ENCODE measurements at places on chromosomes 4 and X.
A peak's percentile ranks its signal among the peaks of the same experiment; 100 is the strongest.

- DNase-seq: no peak
These were observed 264.6 kb downstream of the TENM3 start for GRCh38 chr4:182507805-182508204.

- no peak for DNase-seq
These were observed 104.6 kb downstream of the ANAPC4 start for GRCh38 chr4:25481648-25482047.

DNA sequence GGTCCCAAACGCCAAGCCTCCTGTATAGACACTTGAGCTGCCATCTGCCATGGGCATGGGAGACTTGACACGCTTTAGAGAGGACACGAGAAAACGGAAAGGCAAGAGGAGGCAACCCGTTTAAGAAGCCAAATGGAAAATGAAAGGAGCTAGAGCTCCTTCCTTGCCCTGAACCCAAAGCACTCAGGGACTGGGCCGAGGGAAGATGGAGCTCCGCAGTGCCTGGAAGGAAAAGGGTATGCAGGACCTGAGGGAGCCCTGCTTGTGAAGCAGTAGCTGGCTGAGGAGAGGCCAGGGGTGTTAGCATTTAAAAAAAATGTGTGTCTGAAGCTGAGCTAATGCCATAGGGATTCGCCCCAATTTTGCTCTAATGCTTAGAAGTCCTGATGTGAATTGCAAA lies 15.1 kb downstream of the MCF2 start:
- no peak for DNase-seq

- DNase-seq: no peak
These were observed 114.9 kb upstream of the FAM9B start for GRCh38 chrX:9148615-9149399.

DNA sequence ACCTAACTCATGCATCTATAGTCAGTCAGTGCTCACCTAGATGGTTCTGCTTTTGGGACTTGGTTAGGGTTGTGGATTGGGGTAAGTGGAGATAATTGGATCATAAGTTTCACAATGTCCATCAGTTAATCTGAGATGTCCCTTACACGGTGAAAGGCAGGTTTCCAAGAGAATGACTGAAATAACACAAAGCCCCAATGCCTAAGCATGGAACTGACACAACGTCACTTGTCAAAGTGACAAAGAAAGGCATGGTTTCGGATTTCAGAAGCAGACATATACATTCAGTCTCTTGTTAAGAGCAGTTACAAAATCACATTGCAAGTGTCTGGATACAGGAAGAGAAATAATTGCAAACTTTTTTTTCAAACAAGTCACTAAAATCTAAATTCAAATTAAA lies 1456.9 kb downstream of the TECRL start:
- DNase-seq: no peak

DNA sequence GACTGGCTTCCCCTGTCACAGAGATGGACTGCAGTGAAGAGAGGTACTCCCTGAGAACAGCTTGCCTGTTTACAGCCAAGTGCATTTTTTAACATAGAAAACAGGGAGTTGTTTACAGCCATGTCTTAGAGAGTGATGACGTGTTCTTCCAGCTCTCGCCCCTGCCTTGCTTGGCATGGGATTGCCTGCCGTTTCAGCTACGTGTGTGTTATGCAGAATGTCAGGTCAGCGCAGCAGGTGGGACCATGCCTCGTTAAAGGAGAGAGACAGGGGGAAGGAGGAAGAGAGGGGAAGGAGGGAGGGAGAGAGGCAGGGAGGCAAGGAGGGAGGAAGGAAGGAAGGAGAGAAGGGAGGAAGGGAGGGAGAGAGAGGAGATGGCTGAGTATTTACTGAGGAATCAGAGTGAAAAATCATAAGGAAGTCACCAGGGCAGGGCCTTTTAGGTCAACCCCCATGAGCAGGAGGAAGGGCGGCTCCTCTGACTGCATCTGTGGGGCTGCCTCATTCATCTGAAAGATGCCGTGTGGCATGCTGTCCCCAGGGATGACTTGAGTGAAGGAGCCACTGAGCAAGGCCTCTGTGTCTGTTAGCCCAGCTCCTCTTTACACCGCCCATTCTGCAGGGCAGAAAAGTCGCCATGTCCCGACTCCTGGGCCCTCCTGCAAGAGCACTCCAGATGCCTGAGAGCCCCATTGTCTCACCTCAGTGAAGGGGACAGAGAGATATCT lies 139.7 kb upstream of the PSAPL1 start:
- DNase-seq: no peak

DNA sequence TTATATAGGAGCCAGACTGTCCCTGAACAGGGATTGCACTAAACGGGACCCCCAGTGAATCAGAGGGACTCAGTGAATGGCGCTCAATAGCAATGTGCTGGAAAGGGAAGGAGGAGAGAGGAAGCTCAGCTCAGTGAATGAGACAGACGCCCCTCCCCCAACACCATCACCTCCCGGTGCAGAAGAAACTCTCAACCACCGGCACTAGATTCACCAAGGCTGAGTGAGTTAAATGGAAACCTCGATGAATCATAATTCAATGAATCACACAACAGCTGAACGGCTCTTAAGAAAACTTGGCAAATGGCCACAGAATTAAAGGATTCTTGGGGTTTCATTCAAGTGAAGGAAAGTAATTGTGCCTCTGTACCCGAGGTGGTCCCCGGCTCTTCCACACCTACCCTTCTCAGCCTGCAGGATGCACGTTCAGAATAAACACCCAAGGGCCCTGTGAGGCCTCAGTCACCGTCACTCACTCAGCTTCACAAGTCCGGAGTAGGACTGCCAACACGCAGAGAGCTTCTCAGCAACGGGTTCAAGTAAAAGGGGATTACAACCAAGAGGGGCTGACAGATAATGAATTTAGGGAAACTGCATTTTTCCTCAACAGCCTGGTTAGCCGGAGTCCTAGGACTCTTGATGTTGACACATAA lies 29.3 kb downstream of the CRMP1 start:
- no peak for DNase-seq

GRCh38 chr4:176469546-176469945 lies 149.8 kb downstream of the SPCS3 start:
- no peak for DNase-seq

GRCh38 chrX:39619182-39620009 lies 478.4 kb downstream of the BCOR start:
- DNase-seq: no peak

DNA sequence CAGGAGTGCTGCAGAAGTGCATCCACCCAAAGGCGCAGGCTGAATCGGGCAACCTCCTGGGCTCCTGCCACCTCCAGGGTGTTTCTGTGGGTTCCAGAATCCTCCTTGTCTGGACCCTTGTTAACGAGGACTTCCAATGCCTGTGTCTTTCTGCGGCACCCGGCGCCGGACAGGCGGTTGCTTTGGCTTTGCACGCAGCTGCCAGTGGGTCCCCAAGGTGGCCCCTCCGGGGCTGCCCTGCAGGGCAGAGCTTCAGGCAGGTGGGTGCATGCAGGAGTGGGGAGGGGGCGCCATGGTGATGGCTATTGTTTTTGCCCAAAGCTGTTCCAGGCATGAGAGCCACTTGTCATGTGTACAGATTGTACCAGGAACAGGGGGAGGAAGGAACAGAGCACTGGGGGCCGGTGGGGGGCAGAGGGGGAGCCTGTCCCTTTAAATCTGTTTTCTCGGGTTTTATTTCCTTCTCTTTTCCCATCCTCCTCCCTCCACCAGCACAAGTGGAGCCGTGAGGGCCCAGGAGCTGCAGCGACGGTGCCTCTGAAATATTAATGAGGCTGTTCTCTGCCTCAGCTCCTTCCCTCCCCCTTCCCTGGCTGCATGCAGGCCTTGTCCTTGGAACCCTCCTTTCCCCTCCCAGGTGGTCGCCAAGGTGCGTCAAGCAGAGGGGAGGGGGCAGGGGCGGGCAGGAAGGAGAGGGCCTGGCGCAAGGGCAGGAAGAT lies 13.1 kb downstream of the ATP2B3 start:
- no peak for DNase-seq

DNA sequence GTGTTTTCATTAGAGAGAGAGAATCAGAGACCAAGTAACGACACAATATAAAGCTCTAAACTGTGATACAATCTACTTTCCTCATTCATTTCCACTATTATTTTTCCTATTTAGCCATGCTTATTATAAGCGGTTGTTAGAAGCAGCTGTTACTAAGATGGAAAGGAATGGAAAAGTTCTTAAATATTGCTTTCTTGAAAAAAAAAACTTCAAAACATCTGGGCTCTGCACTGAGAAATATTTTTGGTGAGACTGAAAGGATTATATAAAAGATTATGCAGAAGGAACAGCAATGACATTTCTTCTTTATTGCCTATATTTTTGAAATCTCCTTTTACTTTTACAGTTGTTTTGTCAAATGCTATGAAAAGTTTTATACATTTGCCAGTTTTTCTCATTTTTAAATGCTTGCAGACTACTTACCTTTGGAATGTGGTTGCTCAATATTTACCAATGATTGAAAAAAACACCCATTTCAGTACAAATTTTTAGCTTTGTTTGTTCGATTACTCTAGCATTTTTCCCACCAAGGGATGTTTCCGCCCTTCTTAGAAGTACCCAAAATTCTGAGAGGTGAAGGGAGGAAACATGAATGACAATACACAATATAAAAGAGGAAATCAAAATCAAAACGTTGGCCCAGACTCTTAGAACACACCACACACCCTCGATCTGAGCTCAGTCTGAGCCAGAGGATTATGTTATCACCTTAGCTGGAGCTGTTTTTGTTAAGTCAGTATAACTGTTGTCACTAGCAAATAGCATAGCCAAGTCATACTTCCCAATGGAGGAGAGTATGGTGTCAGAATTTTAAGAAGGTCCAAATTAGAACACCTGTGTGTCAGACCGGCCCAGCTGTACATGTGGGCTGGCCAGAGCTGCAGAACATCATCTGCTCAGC lies 18.4 kb downstream of the DKK2 start:
- no peak for DNase-seq

- no peak for DNase-seq
These were observed 51.1 kb downstream of the RPS6KA3 start for GRCh38 chrX:20215565-20215964.

DNA sequence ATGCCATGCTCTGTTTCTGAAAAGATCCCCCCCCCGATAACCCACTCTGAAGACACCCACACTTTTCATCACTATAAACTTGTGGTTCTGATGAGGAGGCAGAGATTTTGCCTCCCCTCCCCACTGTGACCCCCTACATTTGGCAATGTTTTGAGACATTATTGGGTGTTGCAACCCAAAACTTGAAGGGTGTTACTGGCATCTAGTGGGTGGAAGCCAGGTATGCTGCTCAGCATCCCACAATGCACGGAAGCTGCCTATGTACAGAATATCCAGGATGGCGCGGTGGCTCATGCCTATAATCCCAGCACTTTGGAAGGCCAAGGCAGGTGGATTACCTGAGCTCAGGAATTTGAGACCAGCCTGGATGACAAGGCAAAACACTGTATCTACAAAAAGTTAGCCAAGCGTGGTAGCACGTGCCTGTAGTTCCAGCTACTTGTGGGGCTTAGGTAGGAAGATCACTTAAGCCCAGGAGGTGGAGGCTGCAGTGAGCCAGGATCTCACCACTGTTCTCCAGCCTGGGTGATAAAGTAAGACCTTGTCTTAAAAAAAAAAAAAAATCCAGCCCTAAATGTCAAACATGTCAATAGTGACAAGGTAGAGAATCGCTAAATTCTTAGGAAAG lies 87.3 kb downstream of the SCD5 start:
- DNase-seq: no peak

- DNase-seq: no peak
These were observed 53.1 kb downstream of the NAA11 start for GRCh38 chr4:79272761-79273160.

GRCh38 chrX:120823556-120823955 lies 52.1 kb downstream of the CT47B1 start:
- DNase-seq: no peak

GRCh38 chr4:110609044-110609750 lies 13.7 kb downstream of the PITX2 start:
- DNase-seq: no peak

- DNase-seq: no peak
These were observed 112.4 kb upstream of the SPRY1 start for GRCh38 chr4:123284168-123284567.

- DNase-seq: no peak
These were observed 5.5 kb downstream of the CAMK2D start for GRCh38 chr4:113756005-113756410.

- no peak for DNase-seq
These were observed 1021.9 kb downstream of the FAM133A start for GRCh38 chrX:94695910-94696309.

DNA sequence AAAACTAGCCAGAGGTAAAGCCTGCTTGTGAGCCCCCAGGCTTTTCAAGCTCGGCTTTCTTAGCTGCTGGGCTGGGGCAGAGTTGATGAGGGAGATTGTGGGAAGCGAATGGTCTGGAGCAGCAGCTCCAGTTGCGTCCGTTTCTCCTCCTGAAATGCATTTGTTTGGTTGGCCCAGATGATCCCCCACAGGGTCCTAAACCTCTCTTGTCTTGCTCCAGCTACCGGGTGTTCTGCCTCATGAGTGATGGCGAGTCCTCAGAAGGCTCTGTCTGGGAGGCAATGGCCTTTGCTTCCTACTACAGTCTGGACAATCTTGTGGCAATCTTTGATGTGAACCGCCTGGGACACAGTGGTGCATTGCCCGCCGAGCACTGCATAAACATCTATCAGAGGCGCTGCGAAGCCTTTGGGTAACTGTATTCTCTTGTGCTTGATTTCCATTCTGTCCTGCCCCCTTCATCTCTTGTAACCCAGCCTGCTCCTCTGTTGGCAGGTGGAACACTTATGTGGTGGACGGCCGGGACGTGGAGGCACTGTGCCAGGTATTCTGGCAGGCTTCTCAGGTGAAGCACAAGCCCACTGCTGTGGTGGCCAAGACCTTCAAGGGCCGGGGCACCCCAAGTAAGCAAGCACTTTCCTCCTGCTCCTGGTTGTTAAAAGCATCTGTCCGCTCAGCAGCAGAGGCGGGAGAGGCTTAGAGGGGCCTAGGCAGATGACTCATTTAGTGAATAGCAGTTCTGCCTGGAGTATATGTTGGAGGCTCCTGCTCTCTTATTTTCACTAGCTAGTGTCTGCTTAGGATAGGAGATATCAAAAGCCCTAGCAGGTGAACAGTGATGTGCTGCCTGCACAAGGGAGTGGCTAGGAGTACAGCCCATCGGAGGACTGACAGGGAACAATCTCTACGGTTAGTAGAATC lies 15.3 kb downstream of the TKTL1 start:
- DNase-seq: no peak

GRCh38 chr4:114384629-114385028 lies 214.0 kb upstream of the UGT8 start:
- peak; percentile 62 for DNase-seq

DNA sequence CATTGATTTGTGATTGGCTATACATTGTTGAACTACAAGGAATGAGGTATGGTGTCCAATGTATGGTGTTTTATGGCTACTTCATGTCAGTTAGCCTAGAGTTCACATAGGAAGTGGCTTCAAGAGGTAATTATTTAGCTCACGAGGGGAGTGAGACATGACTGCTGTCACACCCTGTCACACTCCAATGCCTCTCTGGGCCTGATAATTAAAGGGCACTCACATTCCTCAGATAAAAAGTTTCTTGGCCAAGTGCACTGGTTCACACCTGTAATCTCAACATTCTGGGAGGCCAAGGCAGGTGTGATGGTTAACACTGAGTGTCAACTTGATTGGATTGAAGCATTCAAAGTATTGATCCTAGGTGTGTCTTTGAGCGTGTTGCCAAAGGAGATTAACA lies 65.0 kb upstream of the DDX60 start:
- no peak for DNase-seq

GRCh38 chrX:52933976-52934703 lies 24.2 kb downstream of the FAM156A start:
- peak; percentile 4 for DNase-seq
